ENCODE measurements at places on chromosomes 2 and 18.

GRCh38 chr2:31256611-31257382 lies 22.8 kb downstream of the EHD3 start:
- no peak for DNase-seq

GRCh38 chr2:106095478-106096298 lies 98.4 kb downstream of the UXS1 start:
- DNase-seq, result peak; percentile 55

GRCh38 chr18:27608174-27608573 lies 423.1 kb upstream of the CHST9 start:
- no peak for DNase-seq

DNA sequence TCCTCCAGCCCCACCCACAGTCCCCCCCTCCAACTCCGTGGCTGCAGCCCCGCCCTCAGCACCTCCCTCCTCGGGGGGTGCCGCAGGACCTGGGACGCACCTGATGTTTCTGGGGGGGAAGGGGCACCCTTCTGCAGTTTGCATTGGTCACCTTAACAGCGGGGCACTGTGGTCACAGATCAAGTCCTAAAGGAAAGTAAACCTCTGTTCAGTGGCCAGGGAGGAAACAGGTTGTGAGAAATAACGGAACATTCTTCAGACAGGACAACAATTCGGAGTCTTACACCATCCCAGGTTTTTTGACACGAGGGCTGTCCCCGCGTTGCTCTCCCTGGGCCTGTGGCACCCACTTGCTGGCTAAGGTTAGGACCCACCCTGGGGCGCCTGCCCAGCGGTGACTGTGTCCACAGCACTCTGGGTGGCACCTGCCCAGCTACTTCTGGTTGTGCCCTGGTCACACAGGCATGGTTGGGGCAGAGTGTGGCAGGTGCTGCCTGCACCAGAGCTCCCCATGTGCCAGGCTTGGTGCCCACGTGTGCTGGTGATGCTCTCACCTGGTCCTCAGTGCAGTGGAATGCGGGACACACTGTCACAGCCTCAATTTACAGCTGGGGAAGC lies 93.5 kb upstream of the OTOS start:
- no peak for DNase-seq

GRCh38 chr2:234788381-234788780 lies 163.4 kb upstream of the SH3BP4 start:
- no peak for DNase-seq

GRCh38 chr2:9247786-9248185 lies 41.2 kb downstream of the ASAP2 start:
- DNase-seq, result no peak

DNA sequence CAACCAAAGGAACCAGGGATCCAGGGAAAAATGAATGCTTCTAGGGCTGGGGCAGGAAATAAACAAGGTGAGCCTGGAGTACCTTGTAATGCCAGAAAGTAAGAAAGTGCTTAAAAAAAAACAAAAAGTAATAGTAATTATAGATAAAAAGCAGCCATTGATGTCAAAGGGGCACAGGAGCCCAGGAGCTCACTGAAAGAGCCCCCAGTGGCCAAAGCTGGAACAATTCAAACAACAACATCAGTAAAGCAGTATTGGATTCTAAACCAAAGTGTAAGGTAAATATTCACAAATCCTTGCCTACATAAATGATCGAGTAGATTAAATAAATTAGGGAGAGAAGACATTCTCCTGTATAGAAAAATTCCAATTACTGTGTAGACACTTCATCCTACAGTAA lies 114.3 kb upstream of the ARL4C start:
- no peak for DNase-seq

- no peak for DNase-seq
These were observed 652.0 kb downstream of the DCC start for GRCh38 chr18:52992041-52992440.

DNA sequence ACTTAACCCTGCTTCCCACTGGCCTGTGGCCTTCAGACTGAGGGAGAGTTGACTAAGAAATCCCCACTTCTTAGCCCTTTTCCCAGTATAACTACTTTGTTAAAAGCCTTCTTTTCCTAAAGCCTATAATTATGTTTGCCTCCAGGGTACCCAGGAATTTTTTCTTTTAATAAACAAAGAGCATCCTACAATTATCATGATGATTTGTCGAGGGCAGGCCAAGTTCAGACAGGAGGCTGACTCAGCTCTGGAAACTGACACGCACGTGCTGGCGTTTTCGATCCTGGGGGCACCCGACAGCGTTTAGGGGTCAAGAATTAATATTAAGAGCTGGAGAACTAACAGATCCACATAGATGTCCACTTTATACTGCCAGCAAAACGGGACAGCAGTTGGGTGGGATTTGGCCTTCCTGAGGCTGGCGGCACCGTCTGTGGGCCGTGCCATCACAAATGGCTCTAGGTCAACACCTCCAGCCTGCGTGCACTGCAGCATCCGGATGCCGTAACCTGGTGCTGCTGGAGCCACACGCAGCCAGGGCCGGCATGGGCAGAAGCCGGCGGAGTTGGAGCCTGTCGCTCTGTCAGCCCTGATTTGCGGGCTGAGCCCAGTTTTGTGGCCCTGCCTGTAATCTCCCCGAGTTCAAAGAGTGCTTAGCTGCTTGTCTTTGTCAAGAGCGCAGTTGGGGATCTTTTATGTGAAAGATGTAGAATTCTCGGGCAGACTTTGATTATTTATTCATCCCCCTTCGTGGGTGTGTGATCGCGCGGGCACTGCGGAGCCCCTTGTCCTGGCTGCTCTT lies 191.0 kb downstream of the GLI2 start:
- DNase-seq, result no peak

DNA sequence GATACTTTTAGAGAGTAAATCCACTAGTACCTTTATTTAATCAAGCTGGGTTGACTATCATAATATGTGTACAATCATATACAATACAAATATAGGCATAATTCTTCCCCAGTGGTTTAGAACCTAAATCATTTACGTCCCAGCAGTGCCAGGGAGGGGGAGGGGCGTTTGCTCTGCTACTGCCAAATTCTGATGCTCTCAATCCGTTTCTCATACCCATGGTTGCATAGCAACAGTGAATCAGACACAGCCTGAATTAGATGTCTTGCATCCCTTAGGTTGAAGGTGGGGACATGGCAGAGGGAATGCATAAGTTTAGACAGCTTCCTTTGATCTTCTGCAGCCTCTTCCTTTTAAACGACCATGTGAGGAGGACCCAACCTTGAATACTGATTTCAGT lies 135.4 kb downstream of the ABCA12 start:
- no peak for DNase-seq

GRCh38 chr2:29834624-29835023 lies 86.8 kb downstream of the ALK start:
- no peak for DNase-seq

DNA sequence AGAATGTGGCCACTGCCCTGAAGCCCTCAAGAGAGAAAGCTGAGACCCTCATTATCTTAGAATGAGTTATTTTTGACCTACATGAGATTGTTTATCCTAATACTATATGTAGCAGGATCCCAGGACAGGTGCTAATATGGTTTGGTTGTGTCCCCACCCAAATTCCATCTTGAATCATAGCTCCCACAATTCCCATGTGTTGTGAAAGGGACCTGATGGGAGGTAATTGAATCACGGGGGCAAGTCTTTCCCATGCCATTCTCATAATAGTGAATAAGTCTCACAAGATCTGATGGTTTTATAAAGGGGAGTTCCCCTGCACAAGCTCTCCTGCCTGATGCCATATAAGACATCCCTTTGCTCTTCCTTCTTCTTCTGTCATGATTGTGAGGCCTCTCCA lies 76.8 kb downstream of the CCBE1 start:
- no peak for DNase-seq

GRCh38 chr2:27071990-27072830 lies 756 bp upstream of the OST4 start:
- DNase-seq, result no peak

DNA sequence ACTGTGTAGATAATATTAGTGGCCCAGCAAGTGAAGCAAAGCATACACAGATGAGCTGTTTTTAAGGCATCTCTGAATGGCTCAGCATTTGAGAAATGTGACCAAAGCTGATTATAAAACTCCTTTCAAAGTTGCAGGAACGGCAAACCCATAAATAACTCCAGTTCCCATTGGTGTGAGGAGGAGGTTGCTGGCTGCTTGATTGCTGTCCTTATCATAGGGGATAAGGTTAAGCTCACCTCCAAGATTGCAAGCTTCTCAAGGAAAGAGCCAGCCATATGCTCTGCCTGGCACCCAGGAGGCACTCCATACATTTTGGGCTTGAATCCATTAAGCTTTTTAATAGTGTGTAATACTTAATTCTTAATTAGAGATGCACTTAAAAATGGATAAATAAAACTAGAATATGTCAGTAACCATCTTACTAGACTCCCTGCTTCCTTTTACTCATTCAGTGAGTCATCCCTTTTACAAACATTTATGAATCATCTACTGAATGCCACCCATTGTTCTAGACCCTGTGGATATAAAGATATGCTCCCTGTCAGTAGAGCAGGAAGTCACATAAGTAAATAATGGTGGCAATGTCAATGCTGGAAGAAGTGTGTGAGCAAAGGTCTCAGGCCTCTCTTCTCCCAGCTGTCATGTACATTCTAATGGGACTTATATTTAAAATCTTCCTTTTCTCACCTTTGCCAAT lies 99.3 kb downstream of the SPATS2L start:
- DNase-seq, result no peak

GRCh38 chr2:57207191-57207590 lies 839.4 kb upstream of the VRK2 start:
- DNase-seq, result no peak

GRCh38 chr2:231371430-231372054 lies 24.0 kb upstream of the B3GNT7 start:
- DNase-seq, result no peak

DNA sequence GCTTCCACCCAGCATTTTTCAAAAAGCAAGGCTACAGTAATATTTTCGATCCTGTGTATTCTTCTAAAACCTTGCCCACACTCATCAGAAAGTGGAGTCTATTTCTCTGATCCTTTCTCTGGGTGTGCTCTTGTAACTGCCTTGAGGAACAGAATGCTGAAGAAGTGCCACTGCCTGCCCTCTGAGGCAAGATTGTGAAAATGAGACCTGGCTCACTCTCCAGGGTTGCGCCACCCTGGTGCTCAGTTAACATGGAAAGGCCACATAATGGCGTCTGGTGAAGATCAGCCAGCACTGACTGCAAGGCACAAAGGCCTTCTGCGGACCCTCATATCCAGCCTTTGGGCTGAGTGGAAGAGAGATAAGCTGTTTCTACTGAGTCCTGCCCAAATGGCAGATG lies 11.2 kb upstream of the SH3RF3 start:
- no peak for DNase-seq

DNA sequence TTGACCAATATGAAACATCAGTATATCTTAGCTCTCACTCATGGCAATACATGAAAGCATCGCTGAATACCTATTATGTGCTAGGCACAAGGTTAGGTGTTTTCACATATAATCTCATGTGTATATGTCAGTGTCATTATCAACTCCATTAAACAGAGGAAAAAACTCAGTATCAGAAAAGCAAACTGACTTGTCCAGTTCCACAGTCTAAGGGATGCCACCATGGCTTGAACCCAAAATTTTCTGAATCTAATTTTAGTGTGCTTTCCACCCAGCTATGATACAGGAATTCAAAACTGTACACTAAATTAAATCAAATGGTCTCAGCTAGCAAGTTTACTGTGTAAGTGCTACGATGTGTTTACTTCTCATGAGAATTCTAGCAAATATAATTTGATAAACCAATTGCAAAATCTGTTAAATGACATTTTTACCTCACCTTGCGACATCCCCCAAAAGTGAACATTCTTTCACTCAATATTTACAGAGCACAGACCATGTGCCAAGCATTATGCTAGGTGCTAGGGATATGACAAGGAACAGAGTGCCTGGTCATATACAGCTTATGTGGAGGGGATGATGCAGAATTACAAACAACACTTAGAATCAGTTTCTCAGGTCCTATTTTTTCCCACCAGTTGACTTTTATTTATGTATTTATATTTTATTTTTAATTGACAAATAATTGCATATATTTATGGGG lies 211.6 kb downstream of the PID1 start:
- DNase-seq, result no peak

DNA sequence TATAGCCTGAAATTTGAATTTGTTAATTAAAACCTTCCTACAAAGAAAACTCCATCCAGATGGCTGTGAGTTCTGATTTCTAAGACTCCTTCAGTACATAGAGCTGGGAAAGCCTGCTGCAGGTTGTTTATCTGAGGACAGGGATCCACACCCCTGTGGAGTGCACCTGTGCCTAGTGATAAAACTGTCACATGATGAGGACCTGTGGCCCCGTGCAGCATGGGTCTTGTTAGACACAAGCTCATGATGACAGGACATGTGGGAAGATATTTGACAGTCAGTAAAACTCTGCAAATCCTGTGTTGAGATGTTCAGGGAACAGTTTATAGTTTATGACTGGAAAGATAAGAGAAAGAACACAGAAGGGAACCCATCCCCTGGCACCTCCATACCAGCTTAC lies 133.2 kb upstream of the TMEM18 start:
- no peak for DNase-seq

DNA sequence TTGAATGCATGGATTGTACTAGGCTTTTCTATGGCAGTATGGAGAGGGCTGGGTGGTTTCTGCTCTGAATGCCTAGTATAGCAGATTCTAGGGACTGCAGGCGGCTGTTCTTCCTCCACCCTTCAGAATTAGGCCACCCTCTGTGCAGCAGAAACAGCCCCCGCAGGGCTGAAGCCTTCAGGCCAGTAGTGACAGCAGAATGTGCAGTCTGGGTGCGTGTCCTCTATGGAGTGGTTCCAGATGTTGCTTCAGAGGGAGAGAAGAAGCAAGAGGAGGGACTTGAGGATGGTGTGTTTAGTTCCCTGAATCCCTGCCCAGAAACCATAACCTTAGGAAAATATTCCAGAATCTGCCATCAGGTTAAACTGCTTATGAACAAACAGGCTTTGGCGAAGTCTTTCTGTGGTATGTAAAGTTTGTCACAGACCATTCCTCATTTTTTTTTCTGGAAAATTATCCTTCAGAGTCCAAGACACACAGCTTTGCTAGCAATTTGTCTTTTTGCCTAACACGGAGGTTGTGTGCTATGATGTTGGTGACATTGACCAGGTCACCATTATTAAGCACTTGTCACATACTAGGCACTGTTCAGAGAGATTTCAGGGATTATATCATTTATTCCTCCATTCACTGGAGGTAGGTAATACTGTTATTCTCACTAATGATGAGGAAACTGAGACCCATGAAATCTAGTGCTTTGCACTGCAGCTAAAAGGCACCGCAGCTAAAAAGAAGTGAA lies 21.1 kb downstream of the CASP10 start:
- DNase-seq, result no peak

All from activated CD4-positive, alpha-beta T cell treated with anti-CD3 and anti-CD28 coated beads, Interleukin-2, amount 50 U/mL, for 24 hours (primary cell).